Substantia nigra (tissue), 51 donors: ENCODE measurements at places on chromosomes 2 and 18.

DNA sequence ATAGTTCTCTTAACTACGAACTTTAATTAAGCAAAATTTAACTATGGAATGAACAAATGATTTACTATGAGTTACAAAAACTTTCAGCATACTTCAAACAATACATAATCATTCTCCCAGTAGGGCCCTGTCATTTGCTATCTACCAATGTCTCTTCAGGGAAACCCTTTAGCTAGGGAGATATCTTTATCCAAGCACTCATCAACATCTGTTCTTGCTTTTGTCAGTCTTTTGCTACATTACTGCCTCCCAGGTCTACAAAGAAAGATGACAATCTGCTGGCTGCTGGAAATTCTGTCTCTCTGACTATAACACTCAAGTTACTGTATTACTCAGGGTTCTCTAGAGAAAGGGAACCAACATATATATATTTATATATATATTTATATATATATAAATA lies 1626.3 kb upstream of the CELF4 start:
- no peak for DNase-seq

- no peak for DNase-seq
Measured at GRCh38 chr18:40949114-40949950, 1005.7 kb upstream of the PIK3C3 start.

DNA sequence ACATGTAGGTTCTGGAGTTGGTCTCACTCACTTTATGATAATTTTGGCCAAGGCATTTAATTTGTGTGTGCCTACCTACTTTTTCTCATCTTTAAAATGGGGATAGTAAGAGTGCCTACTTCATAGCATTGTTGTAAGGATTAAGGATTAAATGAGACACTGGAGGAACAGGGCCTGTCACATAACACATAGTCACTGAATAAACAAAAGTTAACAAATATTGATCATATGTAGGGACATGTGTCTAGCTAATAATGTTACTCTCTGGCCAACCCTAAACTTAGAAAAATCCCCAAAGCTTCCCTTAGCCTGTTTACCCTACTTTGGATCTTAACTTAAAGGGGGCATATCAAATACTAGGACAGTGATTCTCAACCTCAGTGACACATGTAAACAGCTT lies 169.9 kb downstream of the MYO1B start:
- DNase-seq, result no peak

- DNase-seq, result no peak
Measured at GRCh38 chr2:31729442-31730092, 148.8 kb upstream of the SRD5A2 start.

GRCh38 chr2:26522751-26523171 lies 44.8 kb upstream of the OTOF start:
- DNase-seq, result no peak

- no peak for DNase-seq
Measured at GRCh38 chr2:224954980-224955379, 87.3 kb downstream of the DOCK10 start.

- no peak for DNase-seq
Measured at GRCh38 chr18:59744271-59744721, 47.1 kb upstream of the CCBE1 start.

- no peak for DNase-seq
Measured at GRCh38 chr18:76405280-76405679, 89.8 kb downstream of the ZNF516 start.

DNA sequence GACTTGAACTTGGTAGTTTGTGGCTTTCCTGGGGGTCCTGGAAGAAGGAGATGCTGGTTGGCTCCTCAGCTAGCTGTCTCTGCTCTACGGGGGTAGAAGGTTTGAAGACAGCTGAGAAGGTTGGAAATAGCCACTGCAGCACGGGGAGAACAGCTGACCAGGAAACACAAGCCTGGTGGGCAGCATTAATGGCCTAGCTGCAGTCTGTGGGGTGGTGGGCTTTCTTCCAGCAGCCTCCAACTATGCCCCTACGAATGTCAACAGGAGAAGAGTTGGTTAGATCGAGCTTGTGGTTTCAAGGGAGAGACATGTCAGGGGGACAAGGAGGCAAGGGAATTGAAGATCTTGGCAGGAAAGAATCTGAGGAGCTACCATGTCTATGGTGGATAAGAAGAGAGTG lies 38.9 kb downstream of the PMAIP1 start:
- DNase-seq, result no peak

- DNase-seq, result no peak
Measured at GRCh38 chr2:1721706-1722646, 22.3 kb downstream of the PXDN start.
